NB4 (cell line): ENCODE measurements at places on chromosomes 5 and 9.

- DNase-seq: no peak
Observed at GRCh38 chr9:123425836-123426365, 69.9 kb downstream of the CRB2 start.

- no peak for DNase-seq
Observed at GRCh38 chr9:18717759-18718158, 243.8 kb downstream of the ADAMTSL1 start.

GRCh38 chr5:172577267-172577909 is 63.7 kb upstream of the NEURL1B start:
- no peak for DNase-seq

DNA sequence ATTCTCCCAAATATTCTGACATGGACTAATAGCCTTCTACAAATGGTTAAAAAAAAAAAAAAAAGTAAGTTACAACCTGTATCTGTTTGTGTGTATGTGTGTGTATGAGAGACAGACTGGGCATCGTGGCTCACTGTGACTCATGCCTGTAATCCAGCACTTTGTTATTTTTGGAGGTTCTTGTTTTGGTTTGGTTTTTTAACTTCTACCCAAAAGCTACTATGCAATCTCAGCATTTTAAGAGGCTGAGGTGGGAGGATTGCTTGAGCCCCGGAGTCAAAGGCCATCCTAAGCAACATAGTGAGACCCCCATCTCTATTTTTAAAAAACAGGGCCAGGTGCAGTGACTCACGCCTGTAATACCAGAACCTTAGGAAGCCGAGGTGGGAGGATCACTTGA is 17.6 kb upstream of the HAVCR1 start:
- DNase-seq: peak; percentile 10

GRCh38 chr5:59759600-59760351 is 133.8 kb downstream of the PDE4D start:
- no peak for DNase-seq

GRCh38 chr5:126931963-126932660 is 98.2 kb downstream of the MARCHF3 start:
- DNase-seq: no peak

- DNase-seq: peak; percentile 65
Observed at GRCh38 chr9:126558051-126558665, 55.6 kb upstream of the LMX1B start.
